ENCODE measurements at places on chromosomes 13 and 19.

DNA sequence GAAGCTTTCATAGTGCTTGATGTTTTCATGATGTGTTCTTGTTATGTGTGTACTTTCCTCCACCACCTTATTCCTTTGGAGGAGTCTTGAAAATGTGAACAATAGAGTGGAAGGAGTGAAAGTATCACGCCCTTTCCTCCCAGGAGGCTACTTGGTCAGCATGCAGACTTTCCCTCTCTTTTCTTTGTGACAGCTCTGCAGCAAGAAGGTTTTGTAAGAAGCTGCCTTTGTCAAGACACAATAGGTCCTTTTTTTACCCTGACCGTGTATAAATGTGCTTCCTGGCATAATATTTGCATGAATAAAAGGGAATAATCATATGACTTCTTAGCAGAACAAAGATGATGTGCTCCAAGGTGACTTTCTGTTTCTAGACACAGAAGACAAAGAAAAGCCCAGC is 882.6 kb upstream of the SLITRK5 start:
- DNase-seq, result no peak

DNA sequence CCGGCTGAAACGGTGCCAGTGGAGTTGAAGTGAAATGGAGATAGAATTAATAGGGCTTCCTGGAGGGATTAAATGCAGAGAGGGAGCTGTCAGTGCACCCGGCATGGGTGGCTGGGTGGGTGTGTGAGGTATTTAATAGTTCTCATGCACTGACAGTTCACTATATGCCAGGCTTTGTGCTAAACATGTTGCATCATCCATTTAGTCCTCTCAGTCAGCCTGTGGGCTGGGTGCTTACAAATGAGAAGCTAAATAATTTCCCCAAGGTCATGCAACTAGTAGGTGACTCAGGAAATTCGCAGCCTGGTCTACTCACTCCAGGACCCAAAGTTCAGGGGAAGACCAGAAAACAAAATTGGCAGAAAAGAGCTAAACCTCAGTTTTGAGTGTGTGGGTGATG is 63.5 kb upstream of the SPATA13 start:
- DNase-seq, result no peak

DNA sequence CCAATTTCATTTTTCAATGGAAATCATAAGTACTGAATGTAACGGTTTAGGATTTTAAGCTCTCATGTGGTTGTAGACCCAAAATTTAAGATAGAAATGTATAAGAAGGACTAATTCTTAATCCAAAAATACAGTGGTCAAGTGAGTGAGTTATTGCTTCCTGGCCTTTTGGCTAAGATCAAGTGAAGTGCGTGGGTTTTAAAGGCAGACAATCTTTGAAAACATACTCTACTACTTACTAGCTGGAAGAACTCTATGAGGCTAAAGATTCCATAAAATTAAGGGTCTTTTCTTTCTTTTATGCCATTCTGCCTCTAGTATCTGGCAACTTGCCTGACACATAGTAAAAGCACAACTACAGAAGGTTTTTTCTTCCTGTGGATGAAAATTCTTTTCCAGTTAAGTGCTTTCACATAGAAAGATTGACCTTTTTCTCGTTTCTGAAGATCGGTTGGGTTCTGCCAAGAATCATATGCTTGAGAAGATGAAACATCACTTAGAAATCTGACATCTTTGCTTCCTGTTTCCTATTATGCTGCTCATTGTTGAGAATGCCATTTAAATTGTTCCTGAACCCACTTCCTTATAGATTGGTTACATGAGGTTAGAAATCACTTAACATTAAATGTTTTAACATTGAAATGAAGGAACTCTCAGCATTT is 26.4 kb upstream of the SCEL start:
- DNase-seq, result no peak

DNA sequence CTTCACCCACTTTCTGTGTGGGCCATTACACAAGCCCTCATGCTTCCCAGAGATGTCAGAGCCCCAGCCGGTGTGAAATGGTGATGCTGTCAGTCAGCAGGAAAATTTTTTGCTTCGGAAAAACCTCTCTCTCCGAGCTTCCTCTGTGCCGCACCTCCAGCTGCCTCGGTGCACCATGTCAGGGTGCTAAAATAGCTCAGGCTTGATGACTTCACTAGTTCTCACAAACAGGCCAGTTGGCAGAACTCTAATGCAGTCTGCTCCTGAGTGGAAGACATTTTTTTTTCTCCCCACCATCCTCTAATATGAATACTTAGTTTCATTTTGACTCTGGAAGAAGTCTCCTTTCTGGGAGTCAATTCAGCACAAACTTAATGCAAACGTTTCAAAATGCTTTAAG is 71.3 kb downstream of the KLF12 start:
- DNase-seq, result no peak

DNA sequence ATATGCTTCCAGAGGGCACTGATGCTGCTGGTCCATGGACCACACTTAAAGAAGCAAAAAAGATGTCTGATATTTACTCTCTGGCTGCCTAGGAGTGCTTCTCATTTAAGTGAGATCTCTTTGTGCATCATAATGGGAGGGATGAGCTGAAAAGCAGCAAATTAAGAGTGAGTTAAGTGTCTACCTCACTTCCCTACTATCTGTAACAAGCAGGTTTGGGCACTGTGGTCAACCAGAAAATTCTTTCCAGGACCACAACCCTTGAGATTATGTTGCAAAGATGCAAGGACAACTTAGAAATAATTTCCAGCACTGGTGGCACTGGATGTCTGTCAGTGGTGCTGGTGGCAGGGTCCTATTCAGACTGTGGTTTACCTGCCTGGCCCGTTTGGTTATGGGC is 52.1 kb upstream of the USPL1 start:
- DNase-seq, result no peak

- no peak for DNase-seq
Measured at GRCh38 chr13:52010890-52011631, at the start of gene ATP7B. Gene ATP7B (minus strand): TSS chr13:52011450. CDS start chr13:52011337, 113 bp downstream.

DNA sequence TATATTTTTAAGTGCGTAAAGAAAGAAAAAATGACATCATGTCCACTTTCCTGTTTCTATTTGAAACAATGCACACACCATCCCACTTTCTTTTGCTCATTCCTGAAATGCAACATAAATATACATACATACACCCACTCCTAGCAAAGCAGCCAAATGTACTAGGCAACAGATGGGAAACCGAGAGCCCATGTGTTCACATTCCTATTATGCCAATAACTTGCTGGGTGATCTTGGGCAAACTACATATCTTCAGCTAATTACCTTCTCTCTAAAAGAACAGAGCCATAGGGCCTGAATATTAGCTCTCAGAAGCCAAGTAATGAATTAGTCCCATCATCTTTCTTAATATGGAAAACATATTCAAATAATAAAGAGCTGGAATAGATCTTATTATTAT is 610.6 kb upstream of the ATXN8OS start:
- DNase-seq, result no peak

- DNase-seq, result no peak
Measured at GRCh38 chr13:38606699-38607535, 80.0 kb upstream of the FREM2 start.

- no peak for DNase-seq
Measured at GRCh38 chr13:110507678-110508381, 53.7 kb downstream of the RAB20 start.
